ENCODE measurements at places on chromosomes 6 and 20. TPM values are rescaled to one million over a fixed set of nuclear protein-coding genes. Genes with fewer than 3 reads are reported as not detected.

The LIN28B gene
- polyA plus RNA-seq = not detected

The CNBD2 gene
- 1.8 TPM for polyA plus RNA-seq

The PRRT1 gene
- polyA plus RNA-seq = 0.27 TPM

The TFAP2C gene
- not detected for polyA plus RNA-seq

The MPC1 gene
- polyA plus RNA-seq = 20.0 TPM

The FHL5 gene
- polyA plus RNA-seq = not detected

The TSHZ2 gene
- not detected for polyA plus RNA-seq

The DNAJC5 gene
- 36.7 TPM for polyA plus RNA-seq

The BRD2 gene
- 110 TPM for polyA plus RNA-seq

The ZBTB46 gene
- 2.0 TPM for polyA plus RNA-seq

The IRAK1BP1 gene
- 2.6 TPM for polyA plus RNA-seq

The L3MBTL3 gene
- 23.2 TPM for polyA plus RNA-seq

The SEMG1 gene
- not detected for polyA plus RNA-seq

The C6orf141 gene
- polyA plus RNA-seq = not detected

The RSPO3 gene
- not detected for polyA plus RNA-seq

The PNLDC1 gene
- 0.19 TPM for polyA plus RNA-seq

The ECT2L gene
- not detected for polyA plus RNA-seq

The OOEP gene
- not detected for polyA plus RNA-seq

The KLHDC3 gene
- 41.3 TPM for polyA plus RNA-seq

The GTSF1L gene
- not detected for polyA plus RNA-seq

The IPCEF1 gene
- polyA plus RNA-seq = 0.35 TPM

The BPIFB2 gene
- not detected for polyA plus RNA-seq

The SCRT2 gene
- polyA plus RNA-seq = not detected

The MOG gene
- not detected for polyA plus RNA-seq

The ID4 gene
- polyA plus RNA-seq = 0.32 TPM

The HCRTR2 gene
- not detected for polyA plus RNA-seq

The FAM217A gene
- polyA plus RNA-seq = not detected

The SNRPB2 gene
- 123 TPM for polyA plus RNA-seq

The IL20RA gene
- polyA plus RNA-seq = 0.09 TPM

The MUCL3 gene
- polyA plus RNA-seq = not detected

The RAB44 gene
- polyA plus RNA-seq = not detected

The C20orf202 gene
- not detected for polyA plus RNA-seq

The LY6G5B gene
- polyA plus RNA-seq = 7.0 TPM

The CTAGE9 gene
- not detected for polyA plus RNA-seq

The RCAN2 gene
- polyA plus RNA-seq = 0.11 TPM

The RNGTT gene
- 7.8 TPM for polyA plus RNA-seq

The TRIM15 gene
- polyA plus RNA-seq = not detected

The TMC2 gene
- polyA plus RNA-seq = not detected

The CALHM6 gene
- polyA plus RNA-seq = 0.81 TPM

The EYS gene
- polyA plus RNA-seq = not detected

The C6orf118 gene
- polyA plus RNA-seq = not detected

The HLA-G gene
- not detected for polyA plus RNA-seq

The C20orf96 gene
- polyA plus RNA-seq = 13.7 TPM

The TREML1 gene
- polyA plus RNA-seq = not detected

The KCNQ5 gene
- polyA plus RNA-seq = 0.52 TPM

The VGLL2 gene
- polyA plus RNA-seq = not detected

The DOK5 gene
- polyA plus RNA-seq = 2.1 TPM

The SNAI1 gene
- 3.5 TPM for polyA plus RNA-seq

Data from AG04450 (cell line).